ENCODE measurements at places on chromosomes 7 and 10.

GRCh38 chr10:121516093-121516865 lies 82.0 kb downstream of the FGFR2 start:
- DNase-seq, result no peak

- DNase-seq, result no peak
These were observed 70.9 kb downstream of the DAGLB start for GRCh38 chr7:6376820-6377219.

GRCh38 chr10:105413997-105414396 lies 772.9 kb downstream of the SORCS3 start:
- DNase-seq, result no peak

DNA sequence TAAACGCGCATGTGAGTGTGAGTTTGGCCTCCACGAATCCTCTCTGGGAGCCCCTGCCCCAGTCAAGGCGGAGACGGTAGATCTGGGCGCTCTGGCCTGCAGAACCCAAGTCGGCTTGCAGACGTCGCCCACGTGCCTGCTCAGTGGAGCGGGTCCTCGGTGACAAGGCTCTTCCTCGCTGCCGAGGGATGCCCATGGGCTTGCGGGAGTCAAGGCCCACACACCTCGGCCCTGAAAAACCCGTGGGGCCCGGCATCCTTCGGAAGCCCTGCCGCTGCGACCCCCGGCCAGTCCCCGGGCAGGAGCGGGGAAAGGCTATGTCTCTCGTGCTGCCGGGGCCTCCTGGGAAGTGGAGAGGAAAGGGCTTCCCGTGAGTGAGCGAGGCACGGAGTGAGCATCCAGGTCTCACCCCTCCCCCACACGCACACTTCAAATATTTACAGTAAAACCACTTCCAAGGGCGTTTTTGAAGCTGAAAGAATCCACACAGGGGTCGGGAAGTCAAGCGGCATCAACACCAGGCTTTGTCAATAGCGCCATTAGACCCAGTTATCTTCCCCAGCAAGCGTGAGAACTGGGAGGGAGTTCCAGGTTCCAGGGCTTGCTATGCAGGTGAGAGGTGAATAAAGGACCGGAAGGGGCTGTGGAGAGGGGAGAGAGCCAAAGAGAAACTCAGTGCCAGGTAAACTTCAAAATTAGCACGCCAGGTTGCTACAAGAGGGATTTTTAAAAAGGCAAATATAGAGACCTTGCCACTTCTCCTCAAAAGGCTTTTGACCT lies 1.1 kb upstream of the MNX1 start:
- DNase-seq, result no peak

- DNase-seq, result no peak
These were observed 380.9 kb downstream of the GATA3 start for GRCh38 chr10:8435186-8436055.

DNA sequence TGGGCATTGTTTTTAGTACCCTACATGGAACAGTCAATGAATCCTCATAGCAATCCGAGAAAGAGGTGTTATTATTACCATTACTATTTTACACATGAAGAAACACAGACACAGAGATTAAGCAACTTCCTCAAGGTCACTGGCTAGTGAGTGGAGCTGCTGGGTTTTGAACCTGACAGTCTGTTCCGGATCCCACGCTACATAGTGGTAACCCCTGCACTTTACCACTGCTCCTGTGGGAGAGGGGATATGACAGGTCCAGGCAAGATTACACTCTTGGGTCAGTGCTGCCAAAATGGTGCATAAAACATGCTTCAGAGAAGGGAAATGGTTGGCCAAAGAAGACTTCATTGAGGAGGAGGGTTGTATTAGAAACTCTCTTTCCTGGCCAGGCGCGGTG lies 185.7 kb downstream of the XPNPEP1 start:
- DNase-seq, result no peak
